ENCODE measurements at places on chromosomes 7 and 10. TPM values are rescaled to one million over a fixed set of nuclear protein-coding genes. Genes with fewer than 3 reads are reported as not detected.

The FAS gene
- 28.9 TPM for total RNA-seq

The CADPS2 gene
- not detected for total RNA-seq

The ASB15 gene
- total RNA-seq = not detected

The EGR2 gene
- 6.1 TPM for total RNA-seq

The NEUROG3 gene
- total RNA-seq = not detected

The HTR5A gene
- total RNA-seq = not detected

The CLEC2L gene
- total RNA-seq = not detected

The C10orf53 gene
- total RNA-seq = not detected

The ZNF425 gene
- 0.56 TPM for total RNA-seq

The MYO3A gene
- not detected for total RNA-seq

The DOCK1 gene
- total RNA-seq = not detected

- DNase-seq = no peak
These were observed 163.7 kb downstream of the SRPK2 start for GRCh38 chr7:105224884-105225651.

DNA sequence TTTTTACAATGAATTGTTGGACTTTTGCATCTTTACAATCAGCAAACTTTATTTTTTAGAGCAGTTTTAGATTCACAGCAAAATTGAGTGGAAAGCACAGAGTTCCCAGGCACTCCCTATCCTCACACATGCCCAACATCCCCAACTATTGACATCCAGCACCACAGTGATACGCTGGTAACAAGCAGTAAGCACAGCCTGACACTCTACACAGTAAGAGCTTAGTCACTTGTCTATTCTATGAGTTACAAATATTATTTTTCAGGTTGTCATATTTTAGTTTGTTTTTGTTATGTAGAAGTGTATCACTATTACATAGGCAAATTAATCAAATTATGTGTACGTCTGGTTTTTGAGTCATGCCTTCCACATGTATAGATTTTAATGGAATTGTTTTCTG, 27.0 kb upstream of the GIMAP7 start:
- DNase-seq = no peak

- DNase-seq = no peak
These were observed 80.4 kb downstream of the UBE3C start for GRCh38 chr7:157219154-157219553.

DNA sequence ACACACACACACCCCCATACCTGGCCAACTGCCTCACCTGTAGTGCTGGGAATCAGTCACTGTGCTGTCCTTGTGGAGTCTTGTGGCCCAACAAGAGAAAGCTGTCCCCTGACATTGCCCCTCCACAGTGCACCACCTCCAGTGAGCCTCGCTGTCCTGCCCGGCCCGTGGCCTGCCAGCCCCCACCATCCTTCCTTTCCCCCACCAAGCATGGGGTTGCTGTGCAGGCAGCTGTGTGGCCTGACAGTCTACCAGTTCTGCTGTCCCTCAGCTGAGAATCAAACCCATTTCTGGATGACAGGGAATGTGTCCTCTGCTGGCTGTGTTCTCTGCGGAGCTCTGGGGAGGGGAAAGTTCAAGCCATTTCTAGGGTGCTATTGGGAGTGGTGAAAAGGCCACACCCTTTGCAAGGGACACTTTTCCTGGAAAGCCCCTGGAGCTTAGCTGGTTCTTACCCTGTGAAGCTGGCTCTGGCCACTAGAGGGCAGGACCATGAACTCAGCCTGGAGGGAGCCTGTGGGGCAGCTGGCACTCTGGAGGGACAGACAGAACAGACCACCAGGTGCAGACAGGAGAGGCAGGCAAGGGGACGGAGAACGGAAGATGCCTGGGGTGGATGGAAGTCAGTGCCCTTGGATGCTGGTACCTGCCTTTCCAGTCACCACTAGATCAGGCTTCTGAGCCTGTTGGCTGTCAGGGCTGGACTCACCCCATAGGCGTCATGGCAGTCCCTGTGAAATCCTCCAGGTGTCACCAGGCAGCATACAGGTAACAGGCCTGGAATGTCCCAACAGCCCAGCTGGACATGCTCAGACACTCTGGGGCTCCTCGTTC, 10.5 kb upstream of the MTPAP start:
- peak; percentile 76 for DNase-seq

GRCh38 chr10:43114088-43114742, 24.0 kb upstream of the CSGALNACT2 start:
- DNase-seq = no peak

DNA sequence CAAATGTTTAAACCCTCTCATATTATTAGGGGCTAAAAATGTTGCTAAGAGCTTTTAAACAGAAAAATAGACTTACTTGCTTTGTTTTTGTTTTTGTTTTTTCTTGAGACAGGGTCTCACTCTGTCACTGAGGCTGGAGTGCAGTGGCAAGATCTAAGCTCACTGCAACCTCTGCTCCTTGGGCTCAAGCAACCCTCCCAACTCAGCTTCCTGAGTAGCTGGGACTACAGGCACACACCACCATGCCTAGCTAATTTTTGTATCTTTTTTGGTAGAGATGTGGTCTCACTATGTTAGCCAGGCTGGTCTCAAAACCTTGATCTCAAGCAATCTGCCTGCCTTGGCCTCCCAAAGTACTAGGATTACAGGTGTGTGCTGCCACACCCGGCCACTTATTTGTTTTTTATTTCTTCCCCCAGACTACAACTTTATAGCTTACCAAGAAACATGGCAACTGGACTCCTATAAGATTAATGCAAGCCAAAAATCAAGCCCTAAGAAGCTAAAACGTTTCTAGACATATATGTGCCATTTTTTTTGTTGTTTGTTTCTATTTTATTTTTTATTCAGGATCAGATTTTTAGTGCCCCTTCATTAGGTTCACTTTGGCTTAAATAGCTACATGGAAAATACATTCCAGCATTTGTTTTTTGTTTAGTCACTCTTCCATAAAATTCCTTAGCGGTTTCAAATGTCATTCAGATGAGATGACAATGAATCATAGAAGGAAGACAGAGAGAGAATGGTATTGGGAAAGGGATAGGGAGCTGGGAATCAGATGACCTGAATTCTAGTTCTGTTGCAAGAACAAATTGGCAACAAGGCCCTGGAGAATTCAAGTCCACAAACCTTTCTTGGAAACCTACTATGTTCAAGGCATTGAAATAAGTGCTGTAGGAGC, 163.4 kb upstream of the MKLN1 start:
- DNase-seq = no peak

GRCh38 chr10:75941223-75941801, 509.9 kb downstream of the LRMDA start:
- no peak for DNase-seq

DNA sequence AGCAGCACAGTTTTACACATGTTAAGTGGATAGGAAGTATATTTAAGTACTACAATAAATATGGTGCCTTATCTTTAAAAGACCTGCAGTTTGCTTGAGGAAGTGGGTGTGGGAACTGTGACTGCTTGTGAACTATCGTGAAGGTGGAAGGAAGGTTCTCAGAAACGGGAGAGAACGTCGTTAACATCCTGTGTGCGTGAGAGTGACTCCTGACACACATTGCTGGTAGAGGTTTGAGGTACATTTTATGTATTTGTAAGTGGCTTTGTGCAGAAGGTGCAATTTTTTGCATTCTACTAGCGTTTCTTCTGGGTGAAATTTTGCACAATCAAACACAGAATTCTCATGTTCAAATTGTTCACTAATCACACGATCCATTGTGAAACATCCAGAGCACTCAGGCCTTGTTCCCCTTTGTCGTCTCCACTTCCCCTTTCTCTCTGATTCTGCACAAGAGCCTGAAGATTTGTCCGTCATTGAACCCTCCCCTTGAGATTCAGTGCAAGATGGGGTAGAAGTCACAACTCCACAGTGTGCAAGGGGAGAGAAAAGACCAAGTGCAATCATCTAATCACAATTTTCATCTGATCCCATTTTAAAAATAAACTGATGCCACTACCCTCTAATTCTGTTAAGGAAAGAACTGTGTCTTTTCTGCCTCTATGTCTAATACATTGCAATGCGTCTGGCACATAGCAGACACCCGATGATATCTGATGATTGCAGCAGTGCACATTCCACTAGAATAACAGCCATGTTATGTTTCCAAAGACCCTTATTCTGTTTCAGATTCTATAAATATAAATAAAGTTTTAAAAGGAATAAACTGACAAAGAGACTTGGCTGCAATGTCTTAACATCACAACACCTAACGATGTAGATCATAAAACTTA, 279.9 kb downstream of the NEBL start:
- peak; percentile 13 for DNase-seq

DNA sequence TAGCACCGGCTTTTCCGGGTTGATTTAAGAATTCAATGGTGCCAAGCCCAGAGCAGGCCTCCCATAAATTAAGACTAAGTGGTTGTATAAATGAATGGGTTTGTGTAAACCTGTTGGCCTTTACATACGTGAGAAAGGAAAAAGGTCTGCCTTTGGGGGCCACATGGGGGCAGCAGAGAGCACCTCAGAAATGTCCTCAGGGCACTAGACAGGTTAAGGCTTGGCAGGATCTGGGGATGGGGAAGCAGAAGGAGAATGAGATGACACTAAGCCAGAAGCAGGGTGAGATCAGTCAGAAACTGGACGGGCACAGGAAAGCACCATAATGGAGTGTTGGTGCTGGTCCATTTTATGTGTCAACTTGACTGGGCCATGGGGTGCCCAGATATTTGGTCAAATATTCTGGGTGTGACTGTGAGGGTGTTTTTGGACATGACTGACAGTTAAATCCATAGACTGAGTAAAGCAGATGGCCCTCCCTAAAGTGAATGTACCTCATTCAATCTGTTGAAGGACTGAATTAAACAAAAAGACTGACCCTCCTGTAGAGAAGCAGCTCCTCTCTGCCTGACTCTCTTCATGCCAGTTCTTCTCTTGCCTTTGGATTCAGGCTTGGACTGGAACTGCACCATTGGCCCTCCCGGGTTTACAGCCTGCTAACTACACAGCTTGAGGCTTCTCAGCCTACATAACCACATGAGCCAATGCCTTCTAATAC, 58.9 kb downstream of the FRMPD2 start:
- peak; percentile 12 for DNase-seq

GRCh38 chr10:126059076-126059826, 162.9 kb downstream of the FANK1 start:
- no peak for DNase-seq

GRCh38 chr10:100829097-100829870, 83.5 kb upstream of the SLF2 start:
- DNase-seq = no peak

DNA sequence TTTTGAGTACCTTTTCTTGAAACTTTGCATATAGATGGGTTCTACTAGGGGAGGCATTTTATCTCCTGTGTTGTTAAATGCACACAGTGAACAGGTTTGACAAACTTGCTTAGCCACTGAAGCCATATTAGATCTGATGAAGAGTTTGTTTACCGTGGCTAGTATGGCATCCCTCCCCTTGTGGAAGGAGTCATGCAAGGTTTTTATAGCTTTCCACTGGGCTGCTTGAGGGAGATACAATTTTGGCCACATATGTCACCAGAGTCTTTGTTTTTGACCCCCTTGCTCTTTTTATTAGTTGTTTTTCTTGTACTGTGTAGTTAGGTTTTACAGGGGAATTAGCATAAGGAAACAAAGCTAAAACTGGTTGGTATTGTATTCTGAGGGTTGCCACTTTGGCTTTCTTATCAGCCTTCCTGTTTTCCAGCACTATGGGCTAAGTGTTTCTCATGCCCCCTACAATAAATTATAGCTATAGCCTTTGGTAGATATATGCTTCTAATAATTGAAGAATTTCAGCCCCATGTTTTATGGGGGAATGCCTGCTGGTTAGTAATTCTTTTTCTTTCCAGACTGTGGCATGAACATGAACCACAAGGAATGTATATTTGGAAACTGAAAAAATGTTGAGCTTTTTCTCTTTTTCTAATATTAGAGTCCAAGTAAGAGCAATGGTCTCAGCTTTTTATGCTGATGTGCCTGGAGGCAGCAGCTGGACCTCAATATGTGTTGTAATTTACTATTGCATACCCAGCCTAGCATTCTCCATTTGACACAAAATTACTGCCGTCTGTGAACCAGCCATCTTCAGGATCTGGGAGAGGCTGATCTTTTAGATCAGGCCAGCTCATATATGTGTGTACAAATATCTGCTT, 18.4 kb upstream of the STEAP2 start:
- no peak for DNase-seq

GRCh38 chr10:22573820-22574569, 140.4 kb downstream of the PIP4K2A start:
- DNase-seq = peak; percentile 82

DNA sequence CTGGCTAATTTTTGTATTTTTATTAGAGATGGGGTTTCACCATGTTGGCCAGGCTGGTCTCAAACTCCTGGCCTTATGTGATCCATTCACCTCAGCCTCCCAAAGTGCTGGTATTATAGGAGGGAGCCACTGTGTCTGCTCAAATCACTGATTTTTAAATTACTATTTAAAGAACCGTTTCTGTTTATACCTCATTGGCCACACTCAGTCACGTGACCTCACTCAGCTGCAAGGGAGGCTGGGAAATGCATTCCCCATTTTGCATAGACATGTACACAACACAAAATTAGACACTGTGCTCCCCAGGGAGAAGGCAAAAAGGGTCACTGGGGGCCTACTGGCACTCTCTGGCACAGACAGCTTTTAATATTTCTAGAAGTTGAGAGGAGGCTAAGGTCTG, 13.6 kb upstream of the CALU start:
- no peak for DNase-seq

DNA sequence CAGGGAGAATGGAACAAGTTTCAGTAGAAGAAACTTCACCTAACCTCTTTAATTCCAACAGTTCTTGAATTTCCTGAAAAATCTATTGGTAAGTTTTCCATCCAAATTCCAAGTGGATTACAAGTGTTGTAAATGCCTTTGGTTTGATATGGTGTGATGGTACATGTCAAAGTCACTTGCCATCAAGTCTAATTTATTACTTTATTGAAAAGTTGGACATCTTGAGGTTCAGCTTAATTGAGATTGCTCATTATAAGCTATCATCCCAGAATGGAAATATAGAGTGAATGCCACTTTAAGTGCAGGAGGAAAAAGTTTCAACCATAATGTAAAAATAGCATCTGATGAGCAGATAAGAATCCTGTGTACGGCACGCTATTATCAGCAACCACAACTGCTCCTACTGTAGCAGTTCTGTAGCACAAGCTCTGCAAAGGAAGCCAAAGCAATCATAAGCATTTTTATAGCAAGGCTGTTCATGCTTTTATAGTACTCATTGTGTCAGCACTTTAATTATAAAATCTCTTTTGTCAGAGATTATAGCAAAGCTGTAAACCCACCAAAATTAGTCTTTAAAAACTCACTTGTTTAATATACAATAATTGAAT, 991.8 kb upstream of the PHF14 start:
- DNase-seq = no peak

DNA sequence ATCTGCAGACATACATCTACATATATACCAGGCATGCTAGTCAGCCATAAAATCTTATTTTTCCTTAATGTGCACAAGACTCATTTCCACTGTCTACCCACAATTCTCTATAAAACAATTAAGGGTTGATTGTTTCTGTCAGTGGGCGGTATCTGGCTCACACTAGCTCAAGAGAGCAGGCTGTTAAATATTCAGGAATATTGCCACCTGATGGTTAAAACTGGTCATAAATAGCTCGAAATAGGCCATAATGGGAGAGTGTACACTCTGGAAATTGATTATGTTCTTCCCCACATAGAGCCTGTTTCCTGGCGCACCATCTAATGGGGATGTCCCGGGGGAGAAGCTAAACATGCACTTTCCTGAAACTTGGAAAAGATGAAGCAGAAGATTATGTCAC, 620.6 kb upstream of the ANKRD30A start:
- no peak for DNase-seq

Measured in CD8-positive, alpha-beta T cell (primary cell).